ENCODE measurements at places on chromosomes 1 and 21. TPM values are rescaled to one million over a fixed set of nuclear protein-coding genes. Genes with fewer than 3 reads are reported as not detected.

Gene DNAJC8
- total RNA-seq = 85.2 TPM

Gene FAM3B
- 0.10 TPM for total RNA-seq

Gene GPN2
- total RNA-seq = 17.9 TPM

Gene LAMB3
- total RNA-seq = 423 TPM

Gene TFF2
- total RNA-seq = not detected

Gene KRTAP19-6
- not detected for total RNA-seq

Gene ZMYND12
- not detected for total RNA-seq

Gene BCAN
- not detected for total RNA-seq

Gene IL20
- total RNA-seq = not detected

Gene TMPRSS15
- total RNA-seq = 0.07 TPM

Gene AMPD1
- total RNA-seq = not detected

Gene ABCA4
- total RNA-seq = 0.26 TPM

Gene MCOLN3
- 4.1 TPM for total RNA-seq

Gene CACHD1
- 6.8 TPM for total RNA-seq

Gene S100A9
- not detected for total RNA-seq

Gene KLHDC9
- total RNA-seq = 1.0 TPM

Gene LCE1D
- total RNA-seq = not detected

Gene WDR64
- not detected for total RNA-seq

Gene A3GALT2
- not detected for total RNA-seq

Gene CR2
- not detected for total RNA-seq

Gene PSRC1
- total RNA-seq = 65.2 TPM

Gene CLCA4
- total RNA-seq = not detected

Gene HSPG2
- total RNA-seq = 2.5 TPM

Gene GFI1
- 2.2 TPM for total RNA-seq

Gene LEMD1
- total RNA-seq = not detected

Gene SEMA6C
- 0.80 TPM for total RNA-seq

Gene MCOLN2
- total RNA-seq = 14.9 TPM

Gene MAP3K21
- 6.4 TPM for total RNA-seq

Gene ITLN2
- not detected for total RNA-seq

Gene TRAPPC3
- total RNA-seq = 97.2 TPM

Gene SMIM1
- 1.1 TPM for total RNA-seq

Gene HES3
- total RNA-seq = not detected

Gene VTCN1
- not detected for total RNA-seq

Gene CFHR3
- total RNA-seq = 0.20 TPM

Gene RGS13
- total RNA-seq = not detected

Gene GABRD
- not detected for total RNA-seq

Gene ADORA3
- not detected for total RNA-seq

Gene MYOG
- total RNA-seq = not detected

Gene VAV3
- 5.7 TPM for total RNA-seq

Gene HEYL
- total RNA-seq = not detected

Gene COL24A1
- not detected for total RNA-seq

Gene ANXA9
- total RNA-seq = 0.55 TPM

Gene OR10Z1
- total RNA-seq = not detected

Gene CSF3R
- total RNA-seq = not detected

Gene ORC1
- 34.4 TPM for total RNA-seq

Gene DIO1
- total RNA-seq = not detected

Gene RNU1-2
- not detected for total RNA-seq

Gene AQP10
- not detected for total RNA-seq

Gene GPR37L1
- total RNA-seq = not detected

Gene SIKE1
- 87.6 TPM for total RNA-seq

Gene KCNT2
- total RNA-seq = not detected

Gene HTR6
- total RNA-seq = not detected

Gene CACYBP
- total RNA-seq = 496 TPM

Gene TNFRSF8
- 7.7 TPM for total RNA-seq

Gene TTLL7
- total RNA-seq = 4.0 TPM

Gene TLCD4
- 1.5 TPM for total RNA-seq

Gene LORICRIN
- not detected for total RNA-seq

Gene CACNA1E
- total RNA-seq = 0.03 TPM

Gene CEP104
- 22.8 TPM for total RNA-seq

Data from HT1080 (cell line).